ENCODE measurements at places on chromosomes 11 and 22.

- no peak for DNase-seq
These were observed 210.7 kb downstream of the NELL1 start for GRCh38 chr11:20880094-20880493.

DNA sequence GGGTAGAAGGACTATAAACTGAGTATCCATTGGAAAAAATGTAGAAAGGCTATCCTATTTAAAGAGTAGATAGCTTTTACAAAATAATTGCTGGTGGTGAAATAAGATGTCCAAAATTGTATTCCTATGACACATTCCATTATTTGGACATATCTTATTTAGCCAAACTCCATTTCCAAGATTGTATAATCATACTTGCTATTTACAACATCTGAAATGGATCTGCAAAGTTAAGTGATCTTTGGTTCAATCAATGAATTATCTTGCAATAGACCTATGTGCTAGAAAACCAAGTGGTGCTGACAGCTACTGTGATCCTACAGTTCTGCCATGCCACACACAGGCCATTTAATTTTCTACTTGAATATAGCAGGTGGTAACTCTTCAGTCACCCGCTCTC is 11.0 kb upstream of the BLID start:
- no peak for DNase-seq

- DNase-seq = no peak
These were observed 94.3 kb downstream of the SOX6 start for GRCh38 chr11:16261836-16262644.

DNA sequence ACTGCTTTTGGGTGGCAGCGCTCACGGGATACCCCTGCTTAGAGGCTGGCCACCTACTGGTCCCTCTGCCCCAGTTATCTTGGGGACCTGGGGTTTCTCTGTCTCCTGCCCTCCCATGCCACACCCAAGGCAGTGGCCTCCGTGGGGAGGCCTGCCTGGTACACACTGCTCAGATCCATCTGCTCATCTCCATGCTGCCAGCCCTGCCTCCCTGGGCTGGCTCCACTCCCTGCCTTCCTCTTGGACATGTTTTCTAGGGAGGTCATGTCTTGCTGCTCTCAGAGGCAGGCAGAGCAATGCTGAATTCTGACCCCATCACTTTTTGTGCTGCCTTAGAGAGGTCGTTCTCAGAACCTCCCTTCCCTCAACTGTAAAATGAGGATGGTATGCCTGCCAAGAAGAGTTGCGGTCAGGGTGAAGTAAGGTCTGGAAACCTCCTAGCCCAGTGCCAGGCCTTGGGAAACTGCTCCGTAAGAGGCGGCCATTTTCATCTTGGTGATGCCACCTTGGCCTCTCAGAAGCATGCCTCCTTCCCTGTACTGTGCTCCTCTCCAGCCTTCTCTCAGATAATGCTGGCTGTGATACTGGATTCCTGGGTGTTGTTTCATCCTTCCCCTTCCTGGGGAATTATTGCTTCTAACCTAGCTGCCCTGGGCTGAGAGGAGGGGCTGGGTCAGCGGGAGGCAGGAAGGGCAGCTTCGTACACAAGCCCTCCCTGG is 186.4 kb upstream of the ZBED5 start:
- no peak for DNase-seq

DNA sequence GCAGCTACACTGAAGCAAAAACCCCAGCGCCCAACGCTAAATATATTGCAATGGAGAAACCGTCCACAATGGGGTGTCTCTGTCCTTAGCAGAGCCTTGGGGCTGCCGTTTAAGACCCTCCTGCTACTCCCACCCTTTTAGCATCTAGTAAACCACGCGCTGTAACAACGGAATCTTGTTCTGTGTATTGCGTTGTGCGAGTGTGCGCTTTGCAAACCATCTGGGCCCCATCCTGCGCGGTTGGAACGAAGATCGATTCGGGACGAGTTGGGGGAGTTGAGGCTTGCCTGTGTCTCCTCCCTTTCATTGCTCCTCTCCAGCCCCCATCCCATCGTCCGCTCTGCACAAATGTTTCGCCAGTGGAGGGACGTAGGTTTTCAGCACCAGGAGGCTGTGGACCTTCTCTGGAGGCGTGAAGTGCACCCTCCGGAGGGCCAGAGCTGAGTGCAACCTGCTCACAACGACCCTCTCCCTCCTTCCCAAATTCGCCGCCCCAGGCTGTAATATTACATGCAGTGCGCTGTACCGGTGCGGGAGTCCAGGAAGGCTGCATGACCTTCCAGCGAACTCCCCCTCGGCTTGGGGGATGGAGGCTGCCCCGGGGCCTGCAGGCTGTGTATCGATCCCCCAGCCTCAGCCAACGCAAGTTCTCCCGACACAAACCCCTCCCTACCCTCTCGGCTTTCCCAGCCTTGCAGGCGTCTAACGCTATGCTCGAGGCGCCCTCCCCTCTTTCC is 1.6 kb upstream of the KMT2A start:
- DNase-seq = no peak

GRCh38 chr11:118213781-118214180 is 11.0 kb downstream of the JAML start:
- no peak for DNase-seq

DNA sequence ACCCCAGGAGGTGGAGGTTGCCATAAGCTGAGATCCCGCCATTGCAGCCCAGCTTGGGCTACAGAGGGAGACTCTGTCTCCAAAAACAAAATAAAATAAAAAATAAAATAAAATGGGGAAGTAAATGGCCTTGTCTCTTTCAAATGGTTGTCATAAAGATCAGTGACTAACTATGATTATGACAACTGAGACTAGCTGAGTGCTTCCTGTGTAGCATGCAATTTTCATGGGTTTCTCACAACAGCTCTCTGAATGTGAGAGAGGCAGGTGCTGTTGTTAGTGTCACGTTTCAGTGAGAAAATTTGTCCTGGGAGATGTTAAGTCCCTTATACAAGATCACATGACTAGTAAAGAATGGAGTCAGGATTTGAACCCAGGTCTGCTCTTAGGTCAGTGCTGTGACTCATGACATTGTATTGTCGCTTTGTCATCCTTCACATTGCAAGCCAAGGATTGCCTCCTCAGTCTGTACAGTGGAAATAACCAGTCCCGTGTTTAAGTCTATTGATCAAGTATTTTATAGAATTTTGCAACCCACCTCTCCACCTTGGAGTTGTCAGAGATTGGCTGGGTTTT is 163.3 kb upstream of the CCDC90B start:
- no peak for DNase-seq

GRCh38 chr11:6202041-6202440 is 3.0 kb downstream of the OR52W1 start:
- DNase-seq = no peak

- DNase-seq = no peak
These were observed 13.7 kb downstream of the TRMU start for GRCh38 chr22:46349238-46349637.

GRCh38 chr11:3609416-3610265 is 32.2 kb downstream of the ART5 start:
- no peak for DNase-seq

GRCh38 chr11:125062931-125063428 is at the start of gene SLC37A2:
TSS of gene SLC37A2 (plus strand) at chr11:125063305. CDS start at chr11:125063368, 63 bp downstream.
- peak; percentile 62 for DNase-seq

GRCh38 chr11:41578421-41579051 is 119.1 kb upstream of the LRRC4C start:
- no peak for DNase-seq

GRCh38 chr11:123654566-123655081 is at the start of gene SCN3B:
TSS of gene SCN3B (minus strand) at chr11:123654624. CDS start at chr11:123653801, 823 bp downstream.
- no peak for DNase-seq

DNA sequence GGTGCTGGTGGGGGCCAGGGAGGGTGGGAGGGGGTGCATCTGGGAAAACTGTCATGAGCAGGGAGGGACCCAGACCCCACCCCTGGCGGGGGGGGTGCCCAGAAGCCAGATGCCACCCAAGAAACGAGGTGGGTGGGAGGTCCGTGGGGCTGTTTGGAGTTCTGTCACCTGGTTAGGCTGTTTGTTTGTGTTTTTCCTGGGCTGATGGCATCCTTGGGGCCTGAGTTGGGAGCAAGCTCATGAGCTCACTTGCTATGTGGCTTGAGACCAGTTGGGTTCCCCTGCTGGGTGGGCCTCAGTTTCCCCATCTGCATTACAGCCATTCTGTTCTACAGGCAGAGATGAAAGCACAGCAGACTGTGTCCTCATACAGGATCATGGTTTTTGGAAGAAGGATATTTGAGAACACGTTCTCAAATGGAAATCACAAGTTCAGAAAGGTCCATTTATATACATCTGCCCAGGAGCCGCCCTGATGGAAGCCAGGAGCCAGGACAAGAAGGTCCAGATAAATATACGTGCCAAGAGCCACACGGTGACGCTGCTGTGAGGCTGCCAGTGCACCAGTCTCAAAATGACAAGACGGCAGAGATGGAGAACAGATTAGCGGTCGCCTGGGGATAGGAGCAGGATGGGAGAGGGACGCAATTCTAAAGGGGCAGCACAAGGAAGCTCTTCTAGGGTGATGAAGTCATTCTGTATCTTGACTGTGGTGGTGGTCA is 312.9 kb downstream of the MN1 start:
- no peak for DNase-seq

- DNase-seq = no peak
These were observed 161.8 kb downstream of the CASP12 start for GRCh38 chr11:104736502-104736901.

- no peak for DNase-seq
These were observed 1.9 kb downstream of the CRYBB1 start for GRCh38 chr22:26615830-26616435.

GRCh38 chr22:50519151-50519550 is 6.2 kb downstream of the SCO2 start:
- no peak for DNase-seq

- DNase-seq = no peak
These were observed 57.3 kb downstream of the OTOG start for GRCh38 chr11:17604201-17604914.

DNA sequence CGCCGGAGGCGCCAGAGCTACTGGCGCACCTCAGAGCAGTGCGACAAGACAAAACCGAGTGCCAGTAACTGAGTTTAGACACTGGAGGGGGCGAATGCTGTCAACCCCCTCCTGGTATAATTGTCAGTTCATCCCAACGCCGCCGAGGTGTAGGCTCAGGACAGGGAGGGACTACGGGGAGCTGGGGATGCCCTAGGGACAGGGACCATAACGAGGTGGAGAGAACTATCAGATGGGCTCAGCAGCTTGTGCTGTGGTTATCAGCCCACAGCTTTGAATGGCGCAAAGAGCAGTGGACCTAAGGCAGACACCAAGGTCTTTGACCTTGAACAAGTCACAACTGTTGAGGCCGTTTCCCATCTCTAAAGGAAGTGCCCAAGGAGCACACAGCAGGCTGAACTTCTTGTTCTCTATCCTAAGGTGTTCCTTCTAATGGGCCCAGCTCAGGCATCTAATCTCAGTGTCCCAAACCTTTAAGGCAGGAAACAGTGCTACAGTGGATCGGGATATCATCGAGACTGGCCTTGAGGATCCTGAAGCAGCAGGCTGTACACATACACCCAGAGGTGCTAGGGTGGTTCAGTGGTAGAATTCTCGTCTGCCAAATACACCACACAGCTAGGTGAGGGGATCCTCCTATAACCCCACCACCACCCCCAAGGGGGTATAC is 958 bp upstream of the TUT1 start:
- DNase-seq = no peak

- DNase-seq = no peak
These were observed 54.4 kb upstream of the SEPTIN5 start for GRCh38 chr22:19659805-19660345.

GRCh38 chr11:9266132-9266736 is 1.1 kb upstream of the DENND5A start:
- no peak for DNase-seq

DNA sequence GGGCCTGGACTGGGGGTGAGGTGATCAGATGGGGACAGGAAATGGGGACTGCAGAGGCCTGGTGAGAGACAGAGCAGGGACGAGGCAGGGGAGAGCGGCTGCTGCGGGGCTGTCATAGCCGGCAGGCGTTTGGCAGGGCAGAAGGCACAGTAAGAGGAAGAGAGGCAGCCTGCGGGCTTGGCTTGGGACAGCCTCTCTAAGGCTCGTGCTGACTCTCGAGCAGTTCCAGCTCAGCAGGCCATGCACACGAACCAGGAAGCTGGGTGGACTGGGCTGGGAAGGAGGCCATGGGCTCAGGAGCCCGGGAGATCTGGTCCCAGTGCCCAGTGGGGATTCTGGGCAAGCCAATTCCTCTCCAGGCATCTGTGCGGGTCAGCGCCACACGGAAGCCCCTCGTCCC is 19.6 kb upstream of the EIF3D start:
- no peak for DNase-seq

DNA sequence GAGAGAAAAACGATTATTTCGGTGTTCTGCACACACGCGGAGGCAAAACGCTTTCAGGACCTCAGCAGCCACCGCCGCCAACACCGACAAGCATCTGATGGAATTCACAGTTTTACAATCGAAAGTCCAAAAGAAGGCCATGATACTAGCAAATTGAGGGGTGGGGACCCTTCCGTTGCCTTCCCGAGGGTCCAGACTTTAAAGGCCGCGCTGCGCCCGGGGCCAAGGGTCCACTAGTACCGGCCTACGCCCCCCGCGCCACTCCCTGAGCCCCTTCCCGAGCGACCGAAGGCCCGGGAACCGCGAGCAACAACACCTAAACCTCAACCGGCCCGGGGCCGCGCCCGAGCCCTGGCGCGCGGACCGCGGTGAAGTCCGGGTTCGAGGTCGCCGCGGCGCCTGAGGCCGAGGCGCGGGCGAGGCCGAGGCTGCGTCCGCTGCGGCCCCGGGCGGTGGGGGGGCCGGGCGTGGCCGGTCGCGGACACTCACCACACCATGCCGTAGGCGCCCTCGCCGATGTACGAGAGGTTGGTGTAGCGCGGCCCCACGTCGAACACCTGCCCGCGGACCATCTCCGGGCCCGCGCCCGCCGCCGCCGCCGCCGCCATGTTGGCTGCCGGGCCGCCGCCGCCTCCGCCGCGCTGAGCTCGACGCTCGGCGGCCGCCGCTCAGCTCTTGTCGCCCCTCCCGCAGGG is 465 bp downstream of the MAPK1 start:
- no peak for DNase-seq

DNA sequence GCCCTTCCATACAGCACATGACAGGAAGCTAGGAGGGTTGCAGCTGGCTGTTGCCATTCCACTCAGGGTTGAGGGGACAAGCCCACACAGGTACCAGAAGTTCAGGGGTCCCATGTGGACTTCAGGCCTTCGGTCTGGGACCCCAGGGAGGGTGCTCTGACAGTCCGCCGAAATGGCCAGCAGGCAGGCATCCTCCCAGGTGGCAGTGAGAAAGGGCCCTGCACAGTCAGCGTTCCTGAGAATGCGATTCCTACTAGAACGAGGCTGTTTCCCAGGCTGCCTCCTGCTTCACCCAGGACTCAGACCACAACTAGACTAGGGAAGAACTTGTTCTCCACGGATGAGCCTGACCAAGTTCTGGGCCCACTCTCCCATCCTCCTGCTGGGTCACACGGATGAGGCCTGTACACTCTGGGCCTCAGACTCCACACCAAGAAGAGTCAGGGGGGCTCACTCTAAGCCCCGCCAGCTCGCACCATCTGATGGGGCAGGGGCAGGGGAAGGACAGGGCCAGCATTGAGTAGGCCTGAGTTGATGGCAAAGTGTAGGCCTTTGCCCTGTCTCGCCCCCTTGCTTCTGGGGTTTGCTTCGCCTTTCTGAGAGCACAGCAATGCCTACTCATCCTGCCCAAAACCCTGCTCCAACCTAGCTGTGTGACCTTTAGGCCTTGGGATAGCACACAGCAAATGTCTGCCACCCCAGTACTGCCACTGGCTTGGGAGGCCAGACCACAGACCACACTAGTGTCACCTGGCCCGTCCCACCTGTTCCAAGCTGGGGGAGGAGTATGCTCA is 14.0 kb downstream of the KCNQ1OT1 start:
- DNase-seq = no peak

GRCh38 chr11:61918938-61919704 is 1.8 kb upstream of the RAB3IL1 start:
- DNase-seq = no peak

Measured in GM12878 (cell line).